Fibroblast of skin of right quadriceps (primary cell): ENCODE measurements at places on chromosomes 2 and 18.

- peak; percentile 96 for DNase-seq
These were observed 143.5 kb upstream of the LMAN1 start for GRCh38 chr18:59502274-59503175.

GRCh38 chr2:224182498-224182897 is 143.4 kb upstream of the SERPINE2 start:
- no peak for DNase-seq

DNA sequence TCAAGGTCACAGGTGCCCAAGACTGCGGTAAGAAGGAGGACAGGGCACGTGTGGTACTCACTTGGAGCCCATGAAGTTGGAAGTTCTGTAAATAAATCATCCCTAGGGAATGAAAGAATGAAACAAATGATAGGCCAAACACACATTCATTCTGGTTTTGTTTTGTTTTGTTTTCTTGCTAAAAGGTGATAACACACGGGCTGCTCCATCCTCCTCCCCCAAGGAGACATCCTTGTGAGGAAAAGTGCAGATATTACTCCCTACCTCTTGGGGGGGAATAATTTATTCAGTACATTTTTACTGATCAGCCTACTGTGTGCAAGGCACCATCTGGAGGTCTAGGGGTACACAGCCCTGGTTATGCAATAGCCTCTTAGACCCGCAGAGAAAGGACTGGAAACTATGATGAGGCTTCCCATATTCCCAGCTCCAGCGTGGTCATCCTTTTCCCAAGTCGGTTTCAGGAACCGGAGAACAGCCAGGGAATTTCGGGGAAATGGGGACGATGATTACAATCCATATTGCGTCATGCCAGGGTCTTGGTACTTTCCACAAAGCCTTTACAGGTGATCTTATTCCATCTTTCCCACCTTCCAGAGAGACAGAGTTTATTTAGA is 6.3 kb downstream of the RAX start:
- DNase-seq, result no peak

DNA sequence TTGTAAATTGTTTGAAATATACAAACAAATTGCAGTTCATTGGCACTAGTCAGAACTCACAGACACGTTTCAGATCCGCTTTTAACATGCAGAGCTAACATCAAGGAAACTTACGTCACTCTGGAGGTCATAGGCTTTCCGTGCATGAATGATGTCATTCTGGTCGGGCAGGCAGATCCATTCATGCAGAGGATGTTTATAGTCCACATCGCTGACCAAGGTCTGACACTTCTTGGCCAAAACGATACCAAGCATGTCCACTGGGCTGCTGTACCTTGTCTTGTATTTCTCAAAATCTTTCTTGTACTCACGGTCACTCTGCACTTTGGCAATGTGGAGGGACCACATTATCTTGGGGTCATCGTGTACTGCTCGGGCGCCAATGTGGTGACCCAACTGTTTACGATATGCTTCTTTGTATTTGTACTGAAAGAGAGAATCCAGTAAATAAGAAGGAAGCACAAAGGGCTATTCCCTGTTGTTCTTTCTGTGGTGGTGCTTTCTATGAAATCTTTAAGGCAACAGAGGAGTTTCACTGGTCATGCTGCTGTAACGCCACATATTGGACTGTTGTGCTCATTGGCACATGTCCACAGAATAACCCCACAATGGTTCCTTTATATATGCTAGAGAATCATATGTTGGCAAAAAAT is 114.8 kb downstream of the NEB start:
- DNase-seq, result no peak

DNA sequence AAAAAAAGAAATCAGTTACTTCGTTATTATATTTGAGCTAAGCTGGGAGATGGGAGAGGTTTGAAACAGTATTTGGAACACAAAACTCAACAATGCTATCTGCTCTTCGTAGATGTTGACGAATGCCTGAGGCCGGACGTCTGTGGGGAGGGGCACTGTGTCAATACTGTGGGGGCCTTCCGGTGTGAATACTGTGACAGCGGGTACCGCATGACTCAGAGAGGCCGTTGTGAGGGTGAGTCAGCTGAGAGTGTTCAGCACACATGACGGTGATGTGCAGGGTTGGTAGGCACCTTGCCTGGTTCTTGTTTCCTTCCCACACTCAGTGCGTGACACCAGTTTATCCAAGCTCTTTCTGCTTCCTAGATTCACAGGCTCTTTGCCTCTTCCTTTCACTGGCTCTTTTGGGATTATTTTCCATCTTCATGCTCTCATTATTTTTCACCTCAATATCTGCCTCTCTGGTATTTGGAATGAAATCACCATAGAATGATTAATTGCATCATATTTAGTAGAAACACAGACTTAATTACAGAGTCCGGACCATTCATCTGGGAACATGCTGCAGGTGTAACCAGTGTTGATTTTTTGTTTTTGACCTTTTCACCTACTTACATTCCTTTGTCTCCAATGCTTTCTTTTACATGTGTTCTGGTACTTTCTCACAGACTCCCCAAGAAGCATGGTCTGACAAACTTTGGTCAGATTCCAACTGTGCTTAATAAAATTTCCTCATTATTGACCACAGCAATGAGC is 200.6 kb upstream of the RASGRP3 start:
- peak; percentile 69 for DNase-seq

GRCh38 chr2:223863491-223863890 is 26.1 kb upstream of the AP1S3 start:
- no peak for DNase-seq
